ENCODE measurements at places on chromosomes 7 and 10. TPM values are rescaled to one million over a fixed set of nuclear protein-coding genes. Genes with fewer than 3 reads are reported as not detected.

- H3K4me1 ChIP-seq: no peaks in the 10 kb centered on the region
- no peak for DNase-seq
- H3K4me3 ChIP-seq: no peak overlapping the region
- H3K27me3 ChIP-seq: peaks cover 5% of the 10 kb centered on the region
- no peaks in the 10 kb centered on the region for H3K36me3 ChIP-seq
- H3K27ac ChIP-seq: no peak overlapping the region
These were observed 14.8 kb downstream of the CHAT start for GRCh38 chr10:49628599-49628998.

GRCh38 chr10:96325719-96326373 is 21.6 kb downstream of the DNTT start:
- H3K4me1 ChIP-seq: no peaks in the 10 kb centered on the region
- H3K36me3 ChIP-seq: no peaks in the 10 kb centered on the region

DNA sequence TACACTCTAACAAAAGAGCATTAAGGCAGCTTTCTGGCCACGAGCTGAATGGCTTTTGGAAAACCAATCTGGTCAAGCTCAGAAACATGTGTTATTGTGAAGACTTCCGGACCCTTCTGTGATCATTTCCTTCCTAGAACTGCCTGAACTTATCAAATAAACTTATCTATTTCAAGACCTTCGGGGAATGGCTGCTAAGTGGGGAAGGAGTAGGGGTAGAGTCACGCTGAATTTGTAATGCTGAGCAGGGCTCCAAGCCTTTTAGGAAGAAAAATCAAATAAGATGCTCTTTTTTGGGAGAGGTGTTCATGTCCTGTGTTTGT is 56.6 kb downstream of the PAPSS2 start:
- DNase-seq: no peak
- peaks cover 21% of the 10 kb centered on the region for H3K27me3 ChIP-seq
- H3K27ac ChIP-seq: no peak overlapping the region
- H3K36me3 ChIP-seq: no peaks in the 10 kb centered on the region
- peaks cover 19% of the 10 kb centered on the region for H3K4me1 ChIP-seq

GRCh38 chr10:78146200-78146599 is 112.5 kb downstream of the RPS24 start:
- H3K27me3 ChIP-seq: peaks cover 12% of the 10 kb centered on the region
- H3K4me3 ChIP-seq: no peak overlapping the region
- DNase-seq: no peak
- peaks cover 5% of the 10 kb centered on the region for H3K4me1 ChIP-seq

GRCh38 chr7:128108641-128109423 is 77.6 kb upstream of the LRRC4 start:
- peaks cover 64% of the 10 kb centered on the region for H3K4me1 ChIP-seq
- H3K27ac ChIP-seq: peak overlapping the region; percentile 83
- no peaks in the 10 kb centered on the region for H3K36me3 ChIP-seq
- peak overlapping the region; percentile 68 for H3K4me3 ChIP-seq

- no peak overlapping the region for H3K4me3 ChIP-seq
- no peak overlapping the region for H3K27ac ChIP-seq
These were observed 25.4 kb upstream of the ANK3 start for GRCh38 chr10:60414877-60415585.

GRCh38 chr10:49512121-49512809 is 26.7 kb downstream of the ERCC6 start:
- peaks cover 17% of the 10 kb centered on the region for H3K4me1 ChIP-seq
- H3K27me3 ChIP-seq: peaks cover 20% of the 10 kb centered on the region
- no peak overlapping the region for H3K27ac ChIP-seq

DNA sequence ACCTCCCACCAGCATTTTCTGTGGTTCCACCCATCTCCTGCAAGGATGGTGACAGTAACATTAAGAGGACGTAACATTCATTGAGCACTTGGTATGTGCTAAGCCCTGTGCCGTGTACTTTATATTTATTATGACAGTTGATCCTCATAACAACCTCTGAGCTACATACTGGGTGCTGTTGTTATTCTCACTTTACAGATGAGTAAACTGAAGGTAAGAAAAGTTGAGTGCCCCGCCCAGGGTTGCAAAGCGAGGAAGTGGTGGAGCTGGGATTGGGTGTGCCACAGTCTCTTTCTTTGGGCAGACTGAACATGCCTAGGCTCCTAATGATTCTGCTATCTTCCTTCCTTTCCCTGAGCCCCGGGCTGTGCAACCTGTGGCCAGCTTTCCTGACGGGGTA is 107.4 kb downstream of the SH3PXD2A start:
- H3K4me3 ChIP-seq: peak overlapping the region; percentile 71
- H3K27ac ChIP-seq: peak overlapping the region; percentile 86
- H3K4me1 ChIP-seq: peaks cover 40% of the 10 kb centered on the region
- no peaks in the 10 kb centered on the region for H3K36me3 ChIP-seq
- peak; percentile 53 for DNase-seq
- H3K27me3 ChIP-seq: no peaks in the 10 kb centered on the region

- DNase-seq: peak; percentile 20
- H3K36me3 ChIP-seq: peaks cover 42% of the 10 kb centered on the region
- H3K27ac ChIP-seq: peak overlapping the region; percentile 54
- H3K27me3 ChIP-seq: no peaks in the 10 kb centered on the region
- H3K4me1 ChIP-seq: peaks cover 70% of the 10 kb centered on the region
These were observed 72.6 kb downstream of the SHH start for GRCh38 chr7:155739538-155740143.

DNA sequence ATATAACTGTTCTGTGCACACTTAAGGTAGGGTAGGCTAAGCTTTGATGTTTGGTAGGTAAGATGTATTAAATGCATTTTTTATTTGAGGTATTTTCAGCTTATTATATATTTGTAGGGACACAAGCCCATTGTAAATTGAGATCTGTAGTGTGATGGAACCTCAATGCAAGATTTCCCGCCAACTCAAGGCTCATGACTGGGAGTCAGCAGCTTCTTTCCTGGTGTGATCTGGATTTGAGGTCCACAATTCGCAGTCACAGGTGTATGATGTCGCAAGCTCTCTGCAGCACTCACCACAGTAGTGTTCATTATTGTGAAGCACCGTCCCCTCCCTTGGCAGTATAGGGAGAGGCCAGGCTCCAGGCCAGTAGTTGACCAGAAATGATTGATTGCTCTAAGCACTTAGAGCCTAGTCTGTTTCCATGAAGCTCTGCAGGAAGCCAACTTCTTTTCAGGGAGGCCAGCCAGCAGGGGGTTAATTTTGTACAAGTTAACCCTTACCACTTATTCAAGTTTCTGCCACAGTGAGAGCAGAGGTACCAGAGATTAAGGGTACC is 54.9 kb downstream of the SEM1 start:
- no peak overlapping the region for H3K27ac ChIP-seq
- DNase-seq: no peak
- no peak overlapping the region for H3K4me3 ChIP-seq
- no peaks in the 10 kb centered on the region for H3K4me1 ChIP-seq

DNA sequence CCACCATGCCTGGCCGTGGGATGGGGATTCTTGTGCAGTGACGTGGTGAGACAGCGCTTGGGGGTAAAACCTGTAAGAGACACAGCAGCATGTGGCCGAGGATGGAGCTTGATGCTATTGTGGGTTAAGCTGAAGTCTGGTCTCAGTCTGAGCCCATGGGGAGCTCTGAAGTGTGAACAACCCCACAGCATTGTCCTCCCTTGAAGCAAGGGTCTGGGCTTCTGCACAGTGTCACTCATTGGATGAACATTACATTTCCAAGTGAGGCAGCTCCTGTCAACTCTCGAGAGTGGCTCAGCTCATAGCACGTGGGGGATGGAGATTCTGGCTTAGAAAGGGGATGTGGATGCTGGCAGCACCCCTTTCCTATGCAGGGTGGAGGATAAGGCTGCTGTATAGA is 32.2 kb upstream of the ZNF438 start:
- no peak overlapping the region for H3K27ac ChIP-seq
- H3K4me1 ChIP-seq: no peaks in the 10 kb centered on the region
- H3K4me3 ChIP-seq: no peak overlapping the region
- H3K27me3 ChIP-seq: peaks cover 11% of the 10 kb centered on the region

DNA sequence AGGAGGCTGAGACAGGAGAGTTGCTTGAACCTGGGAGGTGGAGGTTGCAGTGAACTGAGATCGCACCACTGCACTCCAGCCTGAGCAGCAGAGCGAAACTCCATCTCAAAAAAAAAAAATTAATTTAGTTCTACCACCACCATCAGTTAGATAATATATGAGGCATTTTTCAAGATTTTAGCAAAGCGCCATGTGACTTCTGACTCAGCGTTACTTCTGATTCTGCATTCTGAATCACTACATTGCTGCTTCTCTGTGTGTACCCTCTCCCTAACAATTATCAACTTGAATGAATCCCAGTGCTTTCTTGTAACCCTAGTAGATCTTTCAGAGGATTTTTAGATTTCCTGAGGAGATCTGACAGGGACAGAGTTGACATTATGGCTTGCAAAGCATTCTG is 176.8 kb upstream of the SORCS1 start:
- no peak overlapping the region for H3K27ac ChIP-seq
- H3K36me3 ChIP-seq: no peaks in the 10 kb centered on the region
- no peaks in the 10 kb centered on the region for H3K4me1 ChIP-seq
- DNase-seq: no peak

Gene TMEM176B
- not detected for total RNA-seq

Gene ZNF33A
- 25.9 TPM for total RNA-seq

Gene PDK4
- total RNA-seq: not detected

Gene TSC22D4
- total RNA-seq: 94.9 TPM

Gene PRPF18
- 20.6 TPM for total RNA-seq

Gene CDC14C
- total RNA-seq: not detected

Gene PRKAR2B
- total RNA-seq: 1.1 TPM

Gene METTL27
- 1.8 TPM for total RNA-seq

Gene PPIF
- 102 TPM for total RNA-seq

Data from activated T-cell treated with anti-CD3 and anti-CD28 coated beads, Interleukin-2, amount 50 U/mL, for 72 hours (primary cell).